IPS DF 19.7 (cell line): ENCODE measurements at places on chromosomes 5 and 9.

- no peak for DNase-seq
Observed at GRCh38 chr5:107218457-107219193, 452.1 kb downstream of the EFNA5 start.

DNA sequence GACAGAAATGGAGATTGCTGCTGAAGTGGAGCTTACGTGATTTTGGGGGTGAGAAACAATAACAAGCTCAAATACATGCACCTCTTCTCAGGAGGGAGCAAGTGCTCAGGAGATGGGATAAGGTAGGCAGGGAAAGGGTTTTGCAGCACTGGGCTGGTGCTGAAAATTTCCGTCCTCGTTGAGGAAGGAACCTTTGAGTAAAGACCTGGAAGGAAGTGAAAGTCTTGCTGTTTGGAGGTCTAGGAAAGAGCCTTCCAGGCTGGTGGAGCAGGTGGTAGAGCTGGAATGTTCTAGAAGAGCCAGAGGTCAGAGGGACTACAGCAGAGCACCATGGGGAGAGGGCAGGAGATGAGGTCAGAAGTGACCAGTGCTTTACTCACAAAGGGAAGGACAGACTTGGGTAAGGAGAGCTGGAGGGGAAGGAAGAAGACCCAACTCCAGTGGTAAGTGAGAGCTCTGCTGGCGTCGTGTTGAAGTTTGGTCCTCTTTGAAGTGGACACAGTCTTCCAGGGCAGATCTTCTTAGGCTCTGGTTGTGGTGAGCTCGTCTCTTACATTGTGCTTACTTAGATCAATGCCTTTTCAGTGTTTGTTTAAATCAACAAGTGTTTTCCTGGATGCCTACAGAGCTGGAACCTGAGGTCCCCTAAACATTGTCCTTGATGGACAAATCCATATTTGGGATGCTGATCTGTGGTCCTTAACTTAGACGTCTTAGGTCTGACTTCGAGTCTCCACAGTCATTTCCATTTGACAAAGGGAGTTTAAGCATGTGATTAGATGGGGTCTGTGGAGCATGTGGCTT, 21.0 kb downstream of the ANKRD33B start:
- DNase-seq = no peak

- no peak for DNase-seq
Observed at GRCh38 chr9:24189986-24190385, 355.7 kb downstream of the IZUMO3 start.

GRCh38 chr9:6413365-6414246, 607 bp downstream of the UHRF2 start:
- DNase-seq = no peak

GRCh38 chr5:121009058-121009457, 545.0 kb downstream of the PRR16 start:
- DNase-seq = no peak

GRCh38 chr5:124996023-124996763, 249.8 kb upstream of the ZNF608 start:
- no peak for DNase-seq

- DNase-seq = no peak
Observed at GRCh38 chr9:110691002-110691549, 22.5 kb downstream of the MUSK start.

GRCh38 chr9:4661611-4662010, 483 bp upstream of the PLPP6 start:
- DNase-seq = no peak

GRCh38 chr5:127565586-127566270, 48.3 kb downstream of the PRRC1 start:
- no peak for DNase-seq

DNA sequence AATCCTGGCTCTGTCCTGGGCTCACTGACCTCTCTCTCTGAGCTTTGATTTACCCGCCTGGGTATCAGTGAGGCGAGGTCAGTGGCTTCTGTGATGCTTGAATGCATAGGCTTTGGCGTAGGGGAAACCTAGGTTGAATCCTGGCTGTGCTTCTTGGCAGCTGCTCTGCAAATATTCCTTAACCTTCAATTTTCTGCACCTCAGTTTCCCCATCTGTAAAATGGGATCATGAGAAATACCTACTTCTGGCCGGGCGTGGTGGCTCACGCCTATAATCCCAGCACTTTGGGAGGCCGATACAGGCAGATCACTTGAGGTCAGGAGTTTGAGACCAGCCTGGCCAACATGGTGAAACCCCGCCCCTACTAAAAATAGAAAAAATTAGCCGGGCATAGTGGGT, 7.2 kb downstream of the FGF18 start:
- DNase-seq = no peak

DNA sequence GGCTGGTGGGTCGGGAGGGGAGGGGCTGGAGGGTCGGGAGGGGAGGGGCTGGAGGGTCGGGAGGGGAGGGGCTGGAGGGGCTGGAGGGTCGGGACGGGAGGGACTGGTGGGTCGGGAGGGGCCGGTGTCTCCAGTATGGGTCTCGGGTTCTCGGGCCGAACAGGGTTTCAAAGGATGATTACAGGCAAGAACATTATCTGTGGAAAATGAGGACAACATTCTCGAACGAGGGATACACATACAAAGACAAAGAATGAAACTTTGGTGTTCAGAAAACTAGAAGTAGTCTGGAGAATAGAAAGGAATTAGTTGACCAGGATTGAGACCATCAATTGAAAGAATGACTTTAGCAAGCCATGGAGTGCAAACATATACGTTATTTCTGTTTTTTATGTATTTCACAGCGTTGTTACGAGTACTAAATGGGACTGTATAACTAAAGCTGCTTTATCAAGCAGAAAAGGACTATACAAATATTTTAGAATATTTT, 360 bp upstream of the ZCCHC10 start:
- no peak for DNase-seq

GRCh38 chr5:35904443-35905132, 33.8 kb downstream of the CAPSL start:
- DNase-seq = no peak

GRCh38 chr9:88988796-88989641, 2.2 kb upstream of the S1PR3 start:
- no peak for DNase-seq

GRCh38 chr5:36724467-36725332, 118.3 kb downstream of the SLC1A3 start:
- DNase-seq = no peak

DNA sequence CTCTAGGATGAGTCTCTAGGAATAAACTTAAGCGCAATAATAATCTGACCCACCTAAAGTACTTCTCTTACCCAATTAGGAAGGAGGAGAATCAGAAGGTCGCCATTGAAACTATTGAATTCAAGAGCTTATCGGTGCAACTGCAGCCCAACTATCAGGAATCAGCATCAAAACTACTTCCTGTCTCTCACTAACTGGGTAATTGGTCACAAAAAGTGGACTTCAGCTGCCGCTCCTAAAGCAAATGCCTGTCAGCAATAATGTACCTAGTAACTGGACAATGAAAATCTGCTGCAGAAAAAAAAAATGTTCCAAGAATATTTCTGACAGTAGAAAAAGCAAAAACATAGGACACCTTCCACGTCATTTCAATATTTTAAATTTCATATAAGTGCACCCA, 3.3 kb downstream of the OR1L8 start:
- no peak for DNase-seq
